ENCODE measurements at places on chromosomes 11 and 22.

- DNase-seq: no peak
These were observed 15.3 kb upstream of the ACCSL start for GRCh38 chr11:44032299-44033085.

DNA sequence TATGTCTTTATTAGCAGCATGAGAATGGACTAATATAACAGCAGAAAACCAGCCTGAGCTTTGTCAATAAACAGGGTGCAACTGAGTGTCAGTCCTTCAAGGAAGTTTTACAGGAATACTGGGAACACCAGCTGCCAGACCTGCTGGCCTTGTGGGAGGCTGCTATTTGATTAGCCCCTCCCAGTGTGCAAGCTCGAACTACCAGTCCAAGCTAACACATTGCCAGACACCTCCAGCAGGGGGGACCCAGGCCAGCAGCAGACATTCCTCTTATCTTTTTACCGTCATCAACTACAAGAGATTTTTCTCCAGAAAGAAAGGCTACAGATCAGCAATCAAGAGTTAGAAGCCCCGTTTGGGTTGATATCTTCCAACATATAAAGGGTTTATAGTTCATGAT lies 942.8 kb upstream of the TENM4 start:
- DNase-seq: no peak

GRCh38 chr22:45460288-45461109 lies 42.2 kb upstream of the FBLN1 start:
- DNase-seq: no peak

- no peak for DNase-seq
These were observed 68.9 kb upstream of the POU2AF2 start for GRCh38 chr11:111176603-111177002.

DNA sequence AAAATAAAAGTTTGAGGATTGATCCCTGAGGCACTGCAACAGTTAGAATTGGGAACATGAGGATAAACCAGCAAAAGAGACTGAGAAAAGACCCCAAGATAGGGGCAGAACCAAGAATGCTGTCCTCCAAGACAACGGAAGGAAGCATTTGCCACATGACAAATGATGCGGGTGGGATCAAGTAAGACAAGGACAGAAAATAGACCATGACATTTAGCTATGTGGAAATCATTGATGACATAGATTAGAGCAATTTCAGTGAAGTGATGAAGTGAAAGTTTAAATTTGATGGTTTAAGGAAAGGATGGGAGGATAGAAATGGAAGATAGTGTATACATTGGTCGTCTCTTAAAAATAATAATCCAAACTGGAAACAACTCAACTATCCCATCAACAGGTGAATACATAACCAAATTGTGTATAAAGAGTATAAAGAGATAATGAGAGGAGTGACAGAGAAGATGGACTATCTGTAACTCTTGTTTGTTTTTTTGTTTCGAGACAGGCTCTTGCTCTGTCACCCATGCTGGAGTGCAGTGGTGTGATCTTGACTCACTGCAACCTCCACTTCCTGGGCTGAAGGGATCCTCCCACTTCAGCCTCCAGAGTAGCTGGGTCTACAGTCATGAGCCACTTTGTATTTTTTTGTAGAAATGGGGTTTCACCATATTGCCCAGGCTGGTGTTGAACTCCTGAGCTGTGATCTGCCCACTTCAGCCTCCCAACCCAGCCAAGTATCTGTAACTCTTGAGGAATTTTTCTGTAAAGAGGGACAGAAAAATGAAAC lies 48.7 kb upstream of the FDX1 start:
- no peak for DNase-seq

DNA sequence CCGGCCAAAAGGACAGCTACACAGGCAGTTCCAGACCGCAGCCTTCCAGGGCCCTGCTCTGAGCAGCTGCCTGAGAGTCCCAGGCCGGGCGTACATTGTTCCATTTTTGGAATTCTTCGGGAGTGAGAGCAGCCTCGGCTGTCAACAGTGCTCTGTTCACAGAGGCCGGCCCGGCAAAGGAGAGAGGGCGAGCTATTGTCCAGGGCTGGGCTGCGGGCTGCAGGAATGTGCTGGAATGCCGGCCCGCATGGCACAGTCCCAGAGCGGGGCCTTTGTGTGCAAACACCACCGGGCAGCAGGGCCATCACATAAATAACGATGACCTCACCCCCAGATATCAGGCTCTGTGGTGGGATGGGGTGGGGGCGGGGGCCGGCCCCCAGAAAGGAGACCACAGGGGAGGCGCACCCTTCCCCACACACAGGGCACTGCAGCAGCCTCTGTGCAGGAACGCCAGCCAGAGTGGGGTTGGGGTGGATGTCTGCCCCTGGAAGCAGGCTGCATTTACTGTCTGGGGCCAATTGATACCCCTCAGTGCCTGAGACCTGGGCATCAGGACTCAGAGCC lies 15.8 kb downstream of the LINC01488 start:
- DNase-seq: no peak

- no peak for DNase-seq
These were observed 23.1 kb downstream of the MICAL3 start for GRCh38 chr22:18001040-18001893.
